ENCODE measurements at places on chromosomes 5 and 9.

GRCh38 chr5:113693701-113694100, 180.2 kb downstream of the YTHDC2 start:
- no peak for DNase-seq

GRCh38 chr5:96582343-96582742, 79.8 kb upstream of the CAST start:
- no peak for DNase-seq

DNA sequence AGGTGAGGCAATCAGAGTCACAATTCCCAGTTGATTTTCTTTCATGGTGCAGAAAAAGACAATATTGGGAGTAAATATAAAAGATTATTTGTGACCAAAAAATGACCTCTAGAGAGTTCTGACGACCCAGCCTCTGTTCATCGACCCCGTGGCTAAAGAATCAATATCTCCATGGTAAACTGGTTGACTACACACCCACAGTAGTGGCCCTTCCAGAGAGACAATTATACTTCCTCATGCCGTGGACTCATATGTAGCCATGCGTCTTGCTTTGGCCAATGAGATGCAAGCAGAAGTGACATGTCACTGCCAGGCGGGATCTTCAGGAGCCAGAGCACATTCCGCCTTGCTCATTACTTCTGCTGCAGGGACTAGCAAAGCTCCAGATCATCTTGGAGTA, 163.3 kb upstream of the RAD23B start:
- no peak for DNase-seq

DNA sequence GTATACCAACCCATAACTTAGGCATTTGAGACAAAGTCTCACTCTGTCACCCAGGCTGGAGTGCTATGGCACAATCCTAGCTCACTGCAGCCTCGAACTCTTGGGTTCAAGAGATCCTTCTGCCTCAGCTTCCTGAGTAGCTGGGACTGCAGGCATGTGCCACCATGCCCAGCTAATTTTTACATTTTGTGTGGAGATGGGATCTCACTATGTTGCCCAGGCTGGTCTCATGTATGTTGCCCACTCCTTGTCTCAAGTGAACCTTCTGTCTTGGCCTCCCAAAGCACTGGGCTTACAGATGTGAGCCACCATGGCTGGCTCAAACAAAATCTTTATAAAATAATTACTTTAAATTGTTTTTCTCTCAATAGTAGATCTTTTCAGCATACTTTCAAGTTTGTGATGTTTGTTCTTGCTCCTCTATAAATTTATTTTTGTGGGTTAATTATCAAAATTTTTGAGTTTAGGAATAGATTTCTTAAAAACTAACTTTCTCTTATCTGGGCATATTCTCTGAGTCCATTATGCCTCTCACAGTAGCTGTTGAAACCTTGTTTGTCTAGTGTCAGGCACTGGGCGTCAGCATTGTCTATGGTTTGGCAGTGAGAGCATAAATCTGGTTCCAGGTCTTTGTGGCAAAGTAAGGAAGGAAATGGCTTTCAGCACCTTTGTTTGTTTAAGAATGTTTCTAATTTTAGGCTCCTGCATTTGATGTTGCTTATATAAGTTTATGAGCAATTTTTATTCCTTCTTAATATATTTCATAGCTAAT, 38.7 kb downstream of the NLN start:
- DNase-seq: peak; percentile 53

- no peak for DNase-seq
These were observed 27.5 kb upstream of the GPR21 start for GRCh38 chr9:123005964-123006363.

DNA sequence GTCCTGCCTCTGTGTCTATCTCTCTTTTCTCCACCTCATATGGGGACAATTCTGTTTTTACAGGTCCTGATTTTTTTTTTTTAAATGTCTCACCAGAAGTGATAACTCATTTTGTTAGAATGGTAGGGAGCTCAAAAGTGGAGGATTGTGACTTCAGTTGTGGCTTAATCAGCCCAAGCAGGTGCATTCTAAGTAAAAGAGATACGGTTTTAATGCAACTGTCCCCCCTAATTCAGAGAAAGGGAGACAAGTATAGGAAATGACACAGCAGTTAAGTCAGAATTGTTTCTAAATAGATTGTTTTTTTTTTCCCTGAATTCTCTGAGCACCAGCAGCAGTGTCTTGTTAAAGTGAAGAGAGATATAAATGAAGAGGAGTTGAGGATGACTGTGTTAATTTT, 24.5 kb downstream of the MAST4 start:
- DNase-seq: no peak

GRCh38 chr5:176799488-176799887, 10.9 kb upstream of the UNC5A start:
- DNase-seq: no peak

DNA sequence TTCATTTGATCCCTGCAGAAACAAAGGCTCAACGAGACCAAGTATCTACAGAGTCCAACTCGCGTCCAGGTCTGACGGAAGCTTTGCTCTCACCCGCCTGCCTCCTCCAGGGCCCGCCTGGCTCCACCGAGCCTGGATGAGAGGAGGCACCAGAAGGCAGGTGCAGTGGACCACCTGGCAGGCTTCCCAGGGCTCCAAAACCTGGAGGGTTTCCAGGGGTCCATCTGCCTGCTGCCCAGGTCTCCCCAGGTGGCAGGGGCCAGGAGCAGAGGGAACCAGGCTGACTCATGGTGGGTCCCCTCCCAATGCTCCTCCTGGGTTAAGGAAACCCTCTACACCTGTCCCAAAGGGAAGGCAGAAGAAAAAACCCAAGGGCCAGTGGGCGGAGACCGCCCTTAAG, 59.5 kb downstream of the VAV2 start:
- no peak for DNase-seq

GRCh38 chr9:92963831-92964606, 16.7 kb downstream of the FGD3 start:
- peak; percentile 73 for DNase-seq

DNA sequence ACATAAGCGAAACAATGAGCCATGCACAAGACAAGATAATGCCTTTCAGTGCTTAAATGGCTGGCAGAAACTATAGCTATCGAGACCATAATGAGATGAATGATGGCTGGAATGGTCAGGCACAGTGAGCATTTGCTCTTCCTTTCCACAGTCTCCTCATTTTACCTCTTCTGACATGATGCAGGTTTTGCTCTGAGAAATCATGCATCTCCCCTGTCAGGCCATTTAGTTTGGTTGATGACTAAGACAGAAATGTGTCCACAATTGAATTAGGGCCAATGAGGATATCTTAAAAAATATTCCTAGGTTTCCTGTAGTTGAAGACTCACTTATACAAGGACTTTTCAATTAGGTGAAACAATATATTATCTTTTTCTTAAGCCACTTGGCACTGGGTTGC, 475.1 kb downstream of the TMEM232 start:
- DNase-seq: no peak

GRCh38 chr5:102762095-102762534, 7.0 kb downstream of the PAM start:
- no peak for DNase-seq

GRCh38 chr5:123448017-123448617, 24.9 kb upstream of the CEP120 start:
- DNase-seq: no peak

DNA sequence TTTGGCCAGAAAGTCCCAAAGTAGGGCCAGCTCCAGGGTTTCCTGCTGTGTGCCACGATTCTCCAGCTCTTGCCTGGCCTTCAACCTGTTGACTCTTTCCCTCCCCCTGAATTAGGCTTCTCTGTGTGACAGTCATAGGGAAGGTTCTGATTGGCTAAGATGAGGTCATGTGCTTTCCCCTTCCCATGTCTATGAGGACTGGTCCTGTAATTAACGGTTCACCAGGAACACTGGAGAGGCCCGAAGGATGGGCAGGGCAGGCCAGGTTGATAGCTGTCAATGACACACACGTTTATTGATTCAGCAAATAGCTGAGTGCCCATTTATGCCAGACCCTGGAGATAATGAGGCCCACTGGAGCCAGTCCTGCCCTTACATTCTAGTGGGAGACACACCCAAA, 9.0 kb upstream of the PRR7 start:
- no peak for DNase-seq

DNA sequence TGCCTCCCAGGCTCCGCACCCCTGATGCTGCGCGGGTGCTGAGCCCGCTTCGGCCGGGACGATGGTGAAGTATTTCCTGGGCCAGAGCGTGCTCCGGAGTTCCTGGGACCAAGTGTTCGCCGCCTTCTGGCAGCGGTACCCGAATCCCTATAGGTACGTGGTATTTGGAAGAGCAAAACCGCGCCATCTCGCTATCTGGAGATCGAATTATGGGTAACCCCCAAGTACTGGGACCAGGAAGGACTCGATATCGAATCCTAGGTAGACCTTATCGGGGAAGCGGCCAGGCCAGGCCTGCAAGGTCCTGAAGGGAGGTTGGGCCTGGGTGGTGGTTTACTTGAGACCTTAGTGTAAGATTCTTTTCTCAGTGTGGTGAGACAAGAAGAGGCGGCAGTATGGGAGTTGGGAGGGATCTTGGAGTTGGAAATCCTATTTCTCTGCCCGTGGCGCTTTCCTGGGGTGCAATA, 359 bp downstream of the PRELID1 start:
- no peak for DNase-seq

DNA sequence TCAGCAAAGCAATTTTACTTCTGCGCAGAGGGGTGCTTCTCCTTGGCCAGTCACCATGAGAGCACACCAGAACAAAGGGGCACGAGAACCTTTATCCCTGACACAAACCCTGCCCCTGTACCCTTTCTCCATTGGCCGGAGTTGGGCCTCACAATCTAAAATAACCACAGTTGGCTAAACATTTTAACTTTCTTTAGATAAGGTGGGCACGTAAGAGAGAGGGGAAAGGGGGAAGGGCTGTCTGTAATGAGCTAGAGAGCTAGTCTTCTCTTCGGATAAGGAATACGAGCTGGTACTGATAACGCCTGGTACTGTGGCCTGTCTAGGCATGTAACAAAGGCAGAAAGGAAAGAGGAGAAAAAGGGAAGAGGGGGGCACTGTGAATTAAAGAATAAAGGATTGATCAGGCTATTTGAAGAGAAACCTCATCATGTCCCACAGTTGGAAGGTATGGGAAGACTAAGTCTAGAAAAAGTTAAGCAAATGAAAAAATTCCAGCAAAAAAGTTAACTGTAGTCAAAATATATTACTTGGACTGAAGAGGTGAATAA, 1.8 kb upstream of the IARS1 start:
- no peak for DNase-seq

DNA sequence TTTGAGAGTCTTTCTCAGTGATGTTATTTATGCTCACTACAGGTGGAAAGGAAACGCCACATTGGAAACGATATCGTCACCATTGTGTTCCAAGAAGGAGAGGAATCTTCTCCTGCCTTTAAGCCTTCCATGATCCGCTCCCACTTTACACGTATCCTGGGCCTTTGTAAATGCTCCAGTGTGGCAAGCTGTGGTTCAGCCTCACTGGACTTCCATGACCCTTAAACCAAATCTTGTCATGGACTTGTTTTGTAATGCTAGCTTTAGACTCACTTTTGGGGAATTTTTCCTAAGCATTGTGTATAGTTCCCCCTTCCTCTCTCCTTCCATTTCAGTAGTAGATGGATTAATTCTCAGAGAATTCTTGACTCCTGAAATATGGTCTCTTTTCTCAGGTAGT, 60.9 kb upstream of the SLC2A8 start:
- no peak for DNase-seq

DNA sequence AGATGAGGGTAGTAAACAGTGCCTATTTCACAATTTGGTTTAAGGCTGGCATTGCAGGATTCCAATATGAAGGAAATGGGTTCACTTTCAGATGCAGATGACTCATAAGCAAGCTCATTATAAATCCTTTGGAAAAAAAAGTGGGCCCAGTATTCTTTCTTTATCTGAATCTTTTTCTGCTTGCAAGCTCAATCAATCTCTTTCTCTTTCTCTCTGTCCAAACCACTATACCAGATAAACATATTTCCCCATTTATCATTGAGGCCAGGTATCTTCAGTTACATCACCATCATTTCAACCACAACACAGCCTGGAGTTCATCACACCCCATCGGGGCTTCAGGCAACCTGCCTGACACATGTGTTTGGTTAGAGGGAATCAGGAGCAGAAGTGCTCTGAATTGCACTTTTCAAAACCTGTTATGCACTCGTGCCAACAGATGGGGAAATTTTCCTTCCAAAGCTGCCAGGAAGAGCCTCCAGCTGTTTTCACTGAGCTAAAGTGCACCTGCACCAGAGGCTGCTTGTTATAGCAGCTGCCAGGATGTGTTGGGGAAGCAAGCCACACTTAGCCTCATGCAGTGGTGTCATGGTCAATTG, 30.0 kb upstream of the MAMDC2 start:
- DNase-seq: no peak

- peak; percentile 20 for DNase-seq
These were observed 75.2 kb upstream of the SMARCA2 start for GRCh38 chr9:1939926-1940368.

DNA sequence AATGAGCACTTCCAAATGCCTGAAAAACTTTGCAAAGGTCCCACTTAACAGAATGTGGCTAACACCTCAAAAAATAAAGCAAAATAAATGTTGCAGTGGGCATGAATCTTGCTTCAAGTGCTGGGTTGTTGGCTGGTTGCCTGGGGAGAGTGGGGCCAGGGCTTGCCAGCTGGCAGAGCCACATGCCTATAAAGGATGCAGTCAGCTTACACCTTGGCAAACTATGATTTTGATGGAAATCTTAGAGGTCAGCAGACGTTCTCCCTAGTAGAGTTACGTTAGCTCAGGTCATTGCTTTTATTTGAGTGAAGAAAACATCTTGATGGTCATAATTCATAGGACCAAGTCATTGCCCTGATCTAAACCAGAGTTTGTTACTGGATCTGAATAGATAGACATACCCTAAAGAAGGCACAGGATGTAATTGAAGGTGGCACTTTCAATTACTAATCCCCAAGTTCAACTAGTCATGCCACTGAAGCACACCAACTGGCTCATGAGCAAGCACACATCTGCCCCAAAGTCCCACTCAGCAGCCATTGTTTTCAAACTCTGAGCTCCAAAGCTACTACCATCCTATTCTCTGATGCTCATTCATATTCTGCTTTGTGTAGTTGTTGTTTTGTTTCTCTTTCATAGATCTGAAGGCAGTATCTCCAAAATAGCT, 51.2 kb upstream of the ZSWIM6 start:
- DNase-seq: no peak

DNA sequence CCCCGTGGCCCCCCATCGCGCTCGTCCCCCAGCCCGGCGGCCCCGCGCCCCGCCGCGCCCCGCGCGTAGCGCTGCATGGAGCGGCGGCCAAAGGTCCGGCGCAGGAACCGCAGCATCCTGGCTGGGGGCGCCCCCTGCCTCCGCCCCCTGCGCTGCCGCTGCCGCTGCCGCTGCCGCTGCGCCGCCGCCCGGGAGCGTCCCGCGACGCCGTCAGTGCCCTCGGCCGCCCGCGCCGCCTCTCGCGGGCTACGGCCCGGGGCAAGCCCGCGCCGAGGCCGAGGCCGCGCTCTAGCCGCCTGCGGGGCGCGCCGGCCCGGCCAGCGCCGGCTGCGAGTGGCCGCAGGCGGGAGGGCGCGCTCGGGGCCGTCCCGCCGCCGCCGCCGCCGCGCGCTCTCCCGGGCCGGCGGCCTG, 523 bp downstream of the EPB41L4B start:
- DNase-seq: no peak

DNA sequence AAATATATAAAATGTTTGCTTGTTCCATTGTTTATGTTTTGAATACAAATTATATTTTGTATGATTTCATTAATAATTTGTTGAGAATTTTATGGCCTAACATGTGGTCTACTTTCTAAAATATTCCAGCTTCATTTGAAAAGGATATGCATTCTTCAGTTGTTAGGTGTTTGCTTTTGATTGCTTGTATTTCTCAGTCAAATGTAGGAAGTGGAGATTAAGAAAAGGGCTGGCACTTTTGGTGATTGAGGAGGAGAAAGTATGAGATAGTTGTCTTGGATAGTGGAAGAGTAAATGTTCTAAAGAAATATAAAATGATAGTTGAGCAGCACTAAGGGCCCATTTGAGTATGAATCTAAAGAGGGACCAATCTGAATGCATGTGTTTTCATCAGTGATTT, 23.1 kb downstream of the JAK2 start:
- DNase-seq: no peak
